Right lobe of liver (tissue), 6 donors: ENCODE measurements at places on chromosomes 16 and 17. TPM values are rescaled to one million over a fixed set of nuclear protein-coding genes. Genes with fewer than 3 reads are reported as not detected.

- H3K27ac ChIP-seq: no peak overlapping the region
- H3K36me3 ChIP-seq: peaks cover 18% of the 10 kb centered on the region
- no peaks in the 10 kb centered on the region for H3K27me3 ChIP-seq
- no peaks in the 10 kb centered on the region for H3K4me1 ChIP-seq
Measured at GRCh38 chr17:73240561-73240960, 21.1 kb downstream of the CPSF4L start.

- DNase-seq: no peak
- peaks cover 47% of the 10 kb centered on the region for H3K36me3 ChIP-seq
- H3K27ac ChIP-seq: no peak overlapping the region
Measured at GRCh38 chr17:54948380-54948779, 20.1 kb downstream of the COX11 start.

DNA sequence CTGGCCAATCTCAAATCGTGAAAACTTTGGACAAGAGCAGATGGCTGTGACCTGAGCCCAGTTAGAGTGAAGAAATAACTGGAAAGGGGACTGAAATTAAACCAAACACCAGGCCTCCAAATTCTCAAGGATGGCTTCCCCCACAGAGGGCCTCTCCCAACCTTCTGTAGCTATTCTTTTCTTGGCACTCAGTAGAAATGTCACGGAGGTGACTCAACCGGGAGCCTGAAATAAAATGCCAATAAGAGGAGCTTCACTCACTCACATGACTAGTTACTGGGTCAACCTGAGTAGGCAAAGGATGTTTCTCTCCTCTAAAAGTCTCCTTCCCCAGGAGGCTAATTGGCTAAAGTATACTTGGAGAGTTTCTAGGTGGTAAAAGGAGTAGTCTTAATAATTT is 230.7 kb downstream of the MAF start:
- no peak overlapping the region for H3K27ac ChIP-seq
- no peaks in the 10 kb centered on the region for H3K36me3 ChIP-seq
- no peak for DNase-seq
- no peaks in the 10 kb centered on the region for H3K27me3 ChIP-seq
- H3K4me3 ChIP-seq: no peak overlapping the region

SAMD14 gene
- total RNA-seq: 0.76 TPM

- no peak overlapping the region for H3K27ac ChIP-seq
- DNase-seq: peak; percentile 53
- H3K36me3 ChIP-seq: no peaks in the 10 kb centered on the region
- H3K4me3 ChIP-seq: no peak overlapping the region
- peaks cover 4% of the 10 kb centered on the region for H3K27me3 ChIP-seq
Measured at GRCh38 chr17:81003711-81004475, 12.3 kb downstream of the CHMP6 start.

GRCh38 chr16:2953706-2954627 is 10.1 kb upstream of the KREMEN2 start:
- no peak for DNase-seq
- peaks cover 9% of the 10 kb centered on the region for H3K27me3 ChIP-seq
- no peak overlapping the region for H3K4me3 ChIP-seq
- no peaks in the 10 kb centered on the region for H3K36me3 ChIP-seq
- no peak overlapping the region for H3K27ac ChIP-seq

- H3K4me3 ChIP-seq: no peak overlapping the region
- peaks cover 7% of the 10 kb centered on the region for H3K36me3 ChIP-seq
- H3K27me3 ChIP-seq: no peaks in the 10 kb centered on the region
Measured at GRCh38 chr17:48052956-48053757, 5.0 kb downstream of the NFE2L1 start.

DOC2B gene
- total RNA-seq: 1.7 TPM

- H3K27ac ChIP-seq: no peak overlapping the region
- H3K36me3 ChIP-seq: no peaks in the 10 kb centered on the region
- peak; percentile 44 for DNase-seq
- H3K4me3 ChIP-seq: no peak overlapping the region
- no peaks in the 10 kb centered on the region for H3K27me3 ChIP-seq
- H3K4me1 ChIP-seq: no peaks in the 10 kb centered on the region
Measured at GRCh38 chr17:82985973-82986372, 93.4 kb upstream of the METRNL start.

DNA sequence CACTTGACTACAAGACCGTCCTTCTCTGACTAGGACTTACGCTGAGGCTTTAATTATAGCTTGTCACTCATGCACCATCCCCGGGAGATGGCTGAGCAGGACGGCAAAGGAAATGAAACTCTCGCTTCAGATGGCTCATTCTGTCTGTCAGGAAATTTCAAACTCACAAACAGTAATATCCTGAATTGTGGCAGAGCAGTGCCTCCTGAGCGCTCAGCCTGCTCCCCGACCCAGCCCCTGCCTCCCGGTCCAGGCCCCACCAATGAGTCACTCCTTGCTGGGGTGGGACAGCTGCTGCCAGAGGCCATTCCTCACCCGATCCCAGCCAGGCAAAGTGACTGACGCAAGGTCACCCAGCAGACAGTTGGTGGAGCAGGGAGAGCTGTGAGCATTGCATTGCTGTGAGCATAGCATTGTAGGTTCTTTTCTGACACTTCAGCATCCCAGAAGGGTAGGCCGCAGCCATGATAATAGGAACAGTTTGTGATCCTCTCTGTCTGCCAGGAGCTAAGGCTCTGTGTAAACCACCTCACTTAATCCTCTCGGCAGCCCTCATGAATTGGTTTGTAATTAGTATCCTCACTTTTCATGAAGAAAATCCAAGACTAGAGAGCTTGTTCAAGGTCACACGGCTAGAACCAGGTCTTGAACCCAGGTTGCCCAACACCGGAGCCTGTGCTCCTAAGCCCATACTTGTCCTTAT is 20.9 kb downstream of the CCDC182 start:
- no peak overlapping the region for H3K27ac ChIP-seq
- no peaks in the 10 kb centered on the region for H3K36me3 ChIP-seq
- H3K4me1 ChIP-seq: no peaks in the 10 kb centered on the region
- H3K27me3 ChIP-seq: no peaks in the 10 kb centered on the region
- no peak overlapping the region for H3K4me3 ChIP-seq

DNA sequence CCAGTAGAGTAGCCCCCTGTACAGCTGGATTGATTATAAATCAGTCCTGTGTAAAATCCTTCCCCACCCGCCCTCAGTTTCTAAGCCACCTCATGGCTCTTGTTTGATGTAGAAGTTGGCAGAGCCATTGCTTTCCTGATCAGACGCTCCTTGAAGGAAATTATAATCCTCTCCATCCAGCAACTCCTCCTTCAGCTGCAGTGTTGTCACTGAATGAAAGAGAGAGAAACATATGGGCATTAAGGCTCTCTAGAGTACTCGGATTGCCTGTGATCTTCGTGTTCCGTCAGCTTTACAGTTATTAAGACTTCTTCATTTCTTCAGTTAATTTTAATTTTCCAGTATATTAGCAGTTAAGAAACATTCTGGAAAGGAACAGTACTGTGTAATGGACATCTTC is 14.3 kb downstream of the NME2 start:
- no peaks in the 10 kb centered on the region for H3K27me3 ChIP-seq
- H3K36me3 ChIP-seq: peaks cover 3% of the 10 kb centered on the region
- H3K27ac ChIP-seq: no peak overlapping the region
- no peak for DNase-seq

GRCh38 chr16:66752379-66752778 is 970 bp upstream of the DYNC1LI2 start:
- no peak overlapping the region for H3K27ac ChIP-seq
- DNase-seq: no peak
- H3K4me3 ChIP-seq: no peak overlapping the region
- peaks cover 18% of the 10 kb centered on the region for H3K4me1 ChIP-seq
- no peaks in the 10 kb centered on the region for H3K27me3 ChIP-seq
- H3K36me3 ChIP-seq: no peaks in the 10 kb centered on the region

DNA sequence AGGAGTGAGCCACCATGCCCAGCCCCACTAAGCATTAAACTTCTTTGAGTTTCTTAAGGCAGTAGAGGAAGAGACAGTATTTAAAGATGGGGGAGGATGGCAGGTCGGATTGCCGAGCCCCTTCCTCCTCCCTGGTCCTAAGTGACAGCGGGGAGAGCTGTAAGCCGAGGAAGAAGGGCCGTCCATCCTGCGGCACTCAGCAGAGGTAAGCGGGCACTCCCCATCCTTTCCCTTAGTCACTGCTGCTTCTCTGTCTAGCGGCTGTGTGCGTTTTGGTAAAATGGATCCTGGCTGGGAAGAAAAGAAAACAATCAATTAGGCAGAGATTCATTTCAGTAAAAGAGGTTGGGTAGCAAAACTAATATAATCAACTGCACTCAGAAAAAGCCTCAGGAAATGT is 13.9 kb downstream of the DNAAF1 start:
- no peaks in the 10 kb centered on the region for H3K36me3 ChIP-seq
- H3K27ac ChIP-seq: no peak overlapping the region
- no peaks in the 10 kb centered on the region for H3K4me1 ChIP-seq
- DNase-seq: no peak

DNA sequence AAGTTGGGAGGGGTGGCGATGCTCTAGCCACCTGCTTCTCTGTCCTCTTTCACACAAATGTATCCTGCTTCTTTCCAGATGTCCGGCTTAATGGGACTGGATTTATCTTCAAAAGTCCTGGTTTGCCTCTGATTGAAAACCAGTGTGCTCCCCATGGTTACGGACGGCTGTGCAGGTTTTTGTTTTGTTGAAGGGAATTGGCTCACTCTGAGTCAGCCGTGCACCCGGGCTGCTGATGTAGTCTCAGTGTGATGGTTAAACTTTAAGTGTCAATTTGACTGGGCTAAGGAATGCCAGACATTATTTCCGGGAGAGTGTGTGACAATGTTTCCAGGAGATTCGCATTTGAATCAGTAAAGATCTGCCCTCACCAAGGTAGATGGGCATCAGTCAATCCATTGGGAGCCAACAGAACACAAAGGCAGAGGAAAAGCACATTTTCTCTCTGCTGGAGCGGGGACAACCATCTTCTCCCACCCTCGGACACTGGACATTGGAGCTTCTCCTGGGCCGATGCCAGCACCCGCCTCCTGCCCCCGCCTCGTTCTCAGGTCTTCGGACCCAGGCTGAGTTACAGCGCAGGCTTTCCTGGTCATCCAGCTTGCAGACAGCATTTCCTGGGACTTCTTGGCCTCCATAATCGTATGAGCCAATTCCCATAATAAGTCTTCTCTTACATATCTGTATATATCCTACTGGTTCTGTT is 126.9 kb upstream of the TNRC6C start:
- H3K4me1 ChIP-seq: no peaks in the 10 kb centered on the region
- H3K27me3 ChIP-seq: no peaks in the 10 kb centered on the region
- no peak overlapping the region for H3K27ac ChIP-seq
- no peak overlapping the region for H3K4me3 ChIP-seq

GRCh38 chr17:40190197-40191021 is 13.1 kb downstream of the RAPGEFL1 start:
- H3K4me1 ChIP-seq: no peaks in the 10 kb centered on the region
- DNase-seq: no peak
- no peaks in the 10 kb centered on the region for H3K27me3 ChIP-seq

TNP2 gene
- total RNA-seq: not detected

DNA sequence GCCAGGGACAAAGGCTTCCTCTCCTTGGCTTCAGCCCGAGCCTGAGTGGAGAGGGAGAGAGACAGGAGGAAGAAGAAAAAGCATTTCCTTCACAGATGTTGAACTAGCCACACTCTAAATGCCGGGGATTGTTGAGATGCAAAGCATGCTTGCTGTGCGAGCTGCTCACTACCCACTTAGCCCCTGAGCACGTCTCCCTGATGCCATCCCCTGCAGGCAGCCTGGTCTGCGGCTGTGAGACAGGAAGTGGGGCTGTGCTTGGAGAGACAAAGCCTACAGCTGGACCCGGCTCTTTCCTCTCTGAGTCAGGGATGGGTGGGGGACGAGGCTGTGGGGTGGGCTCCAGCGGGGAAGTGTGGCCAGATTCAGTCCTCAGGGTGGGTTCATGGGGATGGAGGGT is 13.7 kb downstream of the WNT9B start:
- no peaks in the 10 kb centered on the region for H3K27me3 ChIP-seq
- H3K36me3 ChIP-seq: no peaks in the 10 kb centered on the region
- H3K27ac ChIP-seq: no peak overlapping the region

DNA sequence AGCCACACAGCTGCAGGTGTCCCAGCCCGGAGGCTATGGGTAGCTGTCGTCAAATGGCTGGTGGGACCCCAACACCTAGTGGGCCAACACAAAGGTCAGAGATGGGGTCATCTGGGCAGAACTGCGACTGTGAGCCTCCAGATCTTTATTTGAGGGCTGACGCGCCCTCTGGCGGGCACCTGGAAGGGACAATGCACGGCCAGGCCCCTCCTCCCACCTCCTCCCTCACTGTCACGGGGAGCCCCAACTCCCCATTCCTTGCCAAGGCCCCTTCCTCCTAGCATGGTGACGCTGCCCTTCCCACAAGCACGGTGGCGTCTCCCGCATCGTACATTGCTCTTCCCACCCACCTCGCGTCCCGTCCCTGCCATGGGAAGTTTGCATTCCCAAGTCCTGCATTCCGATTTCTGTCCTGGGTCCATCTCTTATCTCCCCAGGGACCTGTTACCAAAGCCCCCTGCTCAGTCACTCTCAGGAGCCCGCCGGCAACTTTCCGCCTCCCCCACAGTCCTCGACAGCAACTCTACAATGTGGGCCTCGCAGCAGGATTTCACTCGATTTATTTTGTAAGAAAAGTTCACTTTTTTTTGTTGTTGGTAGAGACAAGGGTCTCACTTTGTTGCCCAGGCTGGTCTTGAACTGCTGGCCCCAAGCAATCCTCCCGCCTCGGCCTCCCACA is 1.0 kb downstream of the TLE7 start:
- no peak overlapping the region for H3K27ac ChIP-seq
- no peaks in the 10 kb centered on the region for H3K36me3 ChIP-seq
- no peak for DNase-seq
- H3K27me3 ChIP-seq: no peaks in the 10 kb centered on the region
- no peak overlapping the region for H3K4me3 ChIP-seq
- no peaks in the 10 kb centered on the region for H3K4me1 ChIP-seq

CASKIN2 gene
- 9.0 TPM for total RNA-seq

GRCh38 chr17:47699536-47699840 is 5.5 kb downstream of the TBKBP1 start:
- H3K27ac ChIP-seq: no peak overlapping the region
- no peaks in the 10 kb centered on the region for H3K4me1 ChIP-seq
- H3K36me3 ChIP-seq: no peaks in the 10 kb centered on the region
- DNase-seq: no peak
- no peaks in the 10 kb centered on the region for H3K27me3 ChIP-seq
- no peak overlapping the region for H3K4me3 ChIP-seq
